ENCODE measurements at places on chromosomes 3 and 15.

- DNase-seq, result peak; percentile 94
Observed at GRCh38 chr15:62060113-62060895, at the start of gene VPS13C. Gene VPS13C (minus strand): TSS chr15:62060447. CDS start chr15:62060374, 73 bp downstream.

GRCh38 chr3:25155652-25156471 is 272.2 kb upstream of the RARB start:
- no peak for DNase-seq

DNA sequence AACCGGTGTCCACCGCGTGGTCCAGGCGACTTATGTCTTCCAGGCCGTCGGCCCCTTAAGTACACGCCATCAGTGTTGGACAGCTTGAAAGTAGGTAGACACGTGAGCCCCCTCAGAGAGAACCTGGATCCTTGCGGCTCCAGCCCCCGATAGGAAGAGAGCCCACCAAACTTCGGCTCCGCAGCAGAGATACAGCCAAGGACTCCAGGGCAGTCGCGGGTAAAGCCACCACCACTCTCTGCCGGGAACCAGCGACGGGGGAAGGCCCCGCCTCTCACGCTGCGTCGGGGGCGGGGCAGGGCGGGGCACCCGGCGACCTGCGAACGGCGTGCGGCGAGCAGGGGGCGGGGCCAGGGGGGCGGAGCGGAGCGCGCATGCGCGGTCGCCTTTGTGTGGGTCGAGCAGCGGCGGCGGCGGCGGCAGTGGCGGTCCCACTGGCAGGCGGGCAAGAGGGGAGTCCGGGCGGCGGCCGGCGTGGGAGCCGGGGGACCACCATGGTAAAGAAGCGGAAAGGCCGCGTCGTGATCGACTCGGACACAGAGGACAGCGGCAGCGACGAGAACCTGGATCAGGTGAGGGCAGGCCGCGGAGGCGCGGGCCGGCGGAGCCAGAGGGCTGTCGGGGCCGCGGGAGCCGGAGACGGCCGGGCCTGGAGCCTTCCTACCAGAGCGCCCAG is at the start of gene RTF1:
Gene RTF1, plus strand, starts transcription at position 354 of the 676 bp plus-strand sequence. Its CDS starts 21 bp downstream, at position 375.
- DNase-seq, result peak; percentile 94

- DNase-seq, result peak; percentile 4
Observed at GRCh38 chr15:43329217-43329959, 985 bp downstream of the LCMT2 start.

GRCh38 chr15:41965441-41966413 is 6.6 kb downstream of the EHD4 start:
- no peak for DNase-seq

GRCh38 chr15:50053055-50053856 is 65.8 kb downstream of the ATP8B4 start:
- no peak for DNase-seq

DNA sequence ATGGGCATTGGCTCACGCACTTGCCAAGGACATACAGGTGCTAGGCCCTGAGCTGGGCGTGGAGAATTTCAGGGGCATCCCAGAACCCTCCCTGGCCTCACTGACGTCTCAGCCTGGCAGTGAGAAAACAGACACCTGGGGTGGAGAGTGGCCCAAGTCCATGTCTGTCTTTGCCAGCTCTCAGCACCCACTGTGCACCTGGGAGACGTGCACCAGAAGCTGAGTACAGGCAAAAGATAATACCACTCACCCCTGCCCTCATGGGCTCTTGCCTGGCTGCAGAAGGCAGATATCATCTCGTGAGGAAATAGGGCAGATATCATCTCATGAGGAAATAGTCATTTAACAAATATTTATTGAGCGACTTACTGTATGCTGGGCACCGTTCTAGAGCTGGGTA is 8.0 kb downstream of the LOXL1 start:
- DNase-seq, result no peak

DNA sequence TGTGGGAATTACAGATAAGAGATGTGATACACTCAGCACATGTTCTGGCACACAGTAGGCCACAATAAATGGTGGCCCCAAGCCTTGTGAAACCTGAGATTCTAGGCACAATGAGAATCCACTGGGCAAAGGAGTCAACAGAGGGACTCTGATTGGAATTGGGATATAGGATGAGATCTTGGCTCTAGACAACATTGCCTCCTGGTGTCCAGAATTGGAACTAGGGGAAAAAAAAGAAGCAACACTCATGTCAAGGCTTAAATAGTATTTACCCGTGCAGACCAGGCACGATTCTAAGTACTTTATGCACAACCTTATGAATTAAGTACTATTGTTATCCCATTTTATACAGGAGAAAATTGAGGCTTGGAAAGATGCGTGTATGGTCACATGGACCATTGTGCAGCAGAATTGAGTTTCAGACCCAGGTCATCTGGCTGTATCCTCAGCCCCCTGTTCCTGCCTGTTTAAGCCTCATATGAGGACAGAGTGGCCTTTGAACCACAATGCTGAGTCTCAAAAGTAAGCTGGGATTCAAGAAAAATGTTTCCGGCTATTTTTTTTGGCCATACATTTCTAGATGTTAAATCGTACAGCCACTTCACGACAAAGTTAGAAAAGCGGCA is 124.8 kb downstream of the SV2B start:
- no peak for DNase-seq

DNA sequence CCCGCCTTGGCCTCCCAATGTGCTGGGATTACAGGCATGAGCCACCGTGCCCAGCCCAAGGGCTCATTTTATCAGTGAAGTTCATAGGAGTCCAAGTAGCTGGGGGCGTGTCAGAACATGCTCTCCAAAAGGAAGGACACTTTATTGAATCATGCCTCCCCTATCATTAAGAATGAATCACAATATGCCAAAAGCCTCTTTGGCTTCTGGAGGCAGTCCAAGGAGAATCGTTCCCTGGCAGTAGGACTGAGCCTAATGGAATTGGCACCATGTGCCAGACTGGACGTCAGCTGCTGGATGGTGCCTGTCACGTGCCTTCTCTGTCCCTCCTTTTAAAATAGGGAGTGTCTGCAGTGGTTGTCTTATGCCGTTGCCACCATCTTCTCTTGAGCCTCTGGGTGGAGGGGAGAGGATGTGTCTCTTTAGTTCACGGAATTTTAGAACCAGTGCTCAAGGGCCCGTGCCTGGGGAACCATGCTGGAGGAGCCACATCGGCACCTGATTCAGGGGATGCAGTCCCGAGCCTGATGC is 234.7 kb upstream of the LYSMD4 start:
- DNase-seq, result no peak

- DNase-seq, result no peak
Observed at GRCh38 chr15:60762638-60763037, 283.7 kb upstream of the ICE2 start.

GRCh38 chr3:172606021-172606420 is 82.8 kb upstream of the TNFSF10 start:
- DNase-seq, result no peak

GRCh38 chr3:158569794-158570193 is 1.2 kb upstream of the MLF1 start:
- DNase-seq, result no peak

- DNase-seq, result no peak
Observed at GRCh38 chr15:90058308-90058707, 44.0 kb downstream of the IDH2 start.

DNA sequence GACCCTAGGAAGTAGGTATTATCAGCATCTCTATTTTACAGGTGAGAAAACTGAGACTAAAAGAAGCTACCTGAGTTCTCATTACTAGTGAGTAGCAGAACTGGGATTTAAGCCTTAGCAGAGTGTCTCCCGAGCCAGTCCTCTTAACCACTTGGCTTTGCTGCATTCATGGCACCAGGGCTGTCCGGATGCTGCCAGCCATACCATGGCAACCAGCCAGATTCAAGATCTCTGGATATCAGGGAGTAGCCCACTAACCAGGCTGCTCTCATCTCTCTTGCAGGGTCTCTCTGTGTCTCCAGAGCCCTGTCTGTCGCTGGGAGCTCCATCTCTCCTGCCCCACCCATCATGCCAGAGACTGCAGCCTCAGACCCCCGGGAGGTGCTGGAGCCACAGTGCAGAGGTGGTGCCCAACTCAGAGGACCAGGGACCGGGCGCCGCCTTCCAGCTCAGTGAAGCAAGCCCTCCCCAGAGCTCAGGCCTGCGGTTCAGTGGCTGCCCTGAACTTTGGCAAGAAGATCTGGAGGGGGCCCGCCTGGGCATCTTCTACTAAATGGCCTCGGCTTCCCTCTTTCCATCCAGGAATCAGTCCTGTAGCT is 1.7 kb downstream of the MESP2 start:
- no peak for DNase-seq

DNA sequence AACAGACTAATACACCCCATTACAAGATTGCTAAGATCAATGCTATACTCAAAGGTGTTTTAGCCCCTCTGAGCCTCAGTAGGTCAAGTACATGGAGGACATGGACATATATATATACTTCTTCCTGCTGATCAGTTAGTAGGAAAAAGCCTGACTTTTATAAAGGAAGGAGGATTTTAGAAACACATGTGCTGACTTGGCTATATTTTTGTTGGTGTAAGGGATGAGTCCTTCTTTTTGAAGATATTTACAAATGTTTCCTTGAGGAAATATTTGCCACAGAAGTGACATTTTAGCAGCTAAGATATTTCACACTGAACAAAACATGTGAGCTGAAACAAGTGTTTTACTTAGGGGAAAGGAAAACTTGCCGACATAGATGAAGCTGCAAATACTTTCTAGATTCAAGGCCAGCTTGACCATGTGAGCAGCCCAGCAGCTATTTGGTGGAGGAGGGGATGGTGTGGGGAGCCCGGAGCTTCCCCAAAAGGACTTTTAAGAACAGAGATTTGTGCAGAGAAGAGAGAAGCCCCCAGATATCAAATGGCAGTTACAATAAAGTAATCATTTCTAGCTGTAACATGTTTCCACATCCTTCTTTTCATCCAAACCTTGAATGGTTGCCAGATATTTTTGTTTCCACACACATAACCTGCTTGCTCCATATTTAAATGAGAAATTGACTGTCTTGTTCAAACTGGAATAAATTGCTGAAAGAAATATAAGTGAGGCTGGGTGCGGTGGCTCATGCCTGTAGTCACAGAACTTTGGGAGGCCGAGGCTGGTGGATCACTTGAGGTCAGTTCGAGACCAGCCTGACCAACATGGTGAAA is 111.7 kb upstream of the NR2F2 start:
- DNase-seq, result no peak

GRCh38 chr15:74790080-74790916 is 8.4 kb downstream of the CSK start:
- DNase-seq, result peak; percentile 55

DNA sequence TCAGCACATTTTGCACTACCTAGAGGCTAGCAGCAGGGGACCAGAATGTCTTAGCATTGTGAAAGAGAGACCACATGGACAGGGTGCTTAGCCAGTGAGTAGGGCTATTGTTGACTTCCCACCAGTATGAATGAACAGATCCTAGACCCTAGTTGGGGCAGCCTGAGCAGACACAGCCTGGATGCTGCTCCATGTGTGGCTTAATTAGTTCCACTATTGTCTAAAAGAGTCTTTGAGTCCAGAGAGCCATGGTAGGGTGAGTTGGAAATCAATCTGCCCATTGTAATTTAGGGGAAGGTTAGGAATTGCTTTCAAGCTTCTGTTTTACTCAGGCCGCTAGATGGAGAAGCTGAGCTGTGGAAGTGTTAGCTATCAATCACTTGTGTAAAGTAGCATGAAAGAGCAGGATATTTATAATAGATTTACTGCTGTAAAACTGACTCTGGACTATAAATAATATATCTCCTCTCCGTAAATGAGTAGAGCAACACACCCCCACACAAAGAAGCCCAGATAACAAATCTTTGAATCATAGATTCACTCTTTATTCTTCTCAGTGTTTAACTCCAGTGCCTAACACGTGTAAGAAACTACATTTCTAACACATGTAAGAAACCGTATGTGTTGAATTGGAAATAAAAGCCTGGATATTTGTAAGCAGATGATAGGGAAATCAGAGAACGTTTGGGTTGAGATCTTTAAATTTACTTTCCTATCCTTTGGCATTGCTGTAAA is 4.1 kb upstream of the GCSAM start:
- DNase-seq, result no peak

DNA sequence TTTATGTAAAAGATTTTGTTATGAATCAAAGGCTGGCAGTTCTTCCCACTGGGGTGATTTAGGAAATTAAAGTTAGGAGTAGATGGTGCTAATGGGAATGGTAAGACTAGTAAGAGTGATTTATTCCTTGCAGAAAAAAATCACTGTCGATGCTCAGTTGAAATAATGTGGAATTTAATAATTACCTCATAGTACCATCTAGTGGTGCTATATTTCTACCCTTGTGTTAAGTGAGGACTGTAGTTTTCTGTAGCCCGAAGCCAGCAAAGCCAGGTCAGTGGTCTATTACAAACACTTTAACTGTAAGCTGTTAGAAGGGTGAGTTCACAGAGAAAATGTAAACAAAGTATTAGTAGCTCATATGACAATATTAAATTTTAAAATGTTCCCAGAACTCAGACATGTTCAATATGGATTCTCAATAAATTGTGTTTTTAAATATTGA is 39.5 kb upstream of the GOLGA8J start:
- no peak for DNase-seq

- no peak for DNase-seq
Observed at GRCh38 chr3:43018246-43018645, 39.1 kb downstream of the GASK1A start.

DNA sequence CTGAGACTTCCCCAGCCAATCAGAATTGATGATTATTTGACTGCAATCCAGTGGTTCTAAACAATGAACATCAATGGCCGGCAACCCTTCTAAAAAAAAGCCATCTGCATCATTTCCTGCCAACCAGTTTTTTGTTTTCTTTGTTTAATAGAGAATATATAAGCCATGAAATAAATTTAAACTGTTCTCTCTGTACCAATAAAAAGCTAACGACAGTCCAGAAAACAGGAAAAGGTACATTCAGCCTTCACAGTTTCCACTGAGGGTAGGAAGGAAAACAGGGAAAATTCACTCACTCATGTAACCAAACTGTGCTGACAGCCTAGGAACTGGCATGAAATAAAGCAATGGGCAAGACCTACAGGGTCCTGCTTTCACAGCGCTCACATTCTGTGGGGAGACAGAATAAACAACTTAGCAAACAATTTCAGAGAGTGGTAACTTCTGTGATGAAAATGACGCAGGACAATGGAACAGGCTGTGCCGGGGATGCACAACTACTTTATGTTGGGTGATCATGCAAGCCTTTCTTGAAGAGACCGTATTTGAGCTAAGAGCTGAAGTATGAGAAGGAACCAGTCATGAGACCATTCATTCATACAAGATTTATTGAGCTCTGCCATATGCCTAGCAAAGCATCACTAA is 630.1 kb downstream of the MAGI1 start:
- DNase-seq, result no peak
